H54 (cell line): ENCODE measurements at places on chromosomes 12 and 14.
A peak's percentile ranks its signal among the peaks of the same experiment; 100 is the strongest.

DNA sequence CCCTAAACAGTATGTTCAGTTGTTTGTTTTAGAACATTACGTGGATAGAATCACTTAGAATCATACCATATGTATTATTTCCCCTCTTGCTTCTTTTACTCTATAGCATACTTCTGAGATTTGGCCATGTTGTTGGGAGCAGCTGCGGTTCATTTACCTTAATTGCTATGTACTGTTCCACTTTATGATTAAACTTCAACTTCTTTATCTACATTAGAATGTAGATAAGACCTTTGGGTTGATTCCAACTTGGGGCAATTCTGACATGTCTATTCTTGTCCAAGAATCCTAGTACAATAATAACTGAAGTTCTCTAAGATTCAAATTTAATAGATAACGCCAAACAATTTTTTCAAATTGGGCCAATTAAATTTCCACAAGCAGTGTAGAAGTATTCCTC lies 80.7 kb downstream of the GRIN2B start:
- DNase-seq: no peak

- peak; percentile 89 for DNase-seq
These were observed 815 bp downstream of the C1RL start for GRCh38 chr12:7108003-7108795.

GRCh38 chr12:73421832-73422231 lies 1115.8 kb upstream of the ATXN7L3B start:
- DNase-seq: peak; percentile 1

GRCh38 chr14:20460458-20461224 lies 593 bp downstream of the PIP4P1 start:
- DNase-seq: no peak

DNA sequence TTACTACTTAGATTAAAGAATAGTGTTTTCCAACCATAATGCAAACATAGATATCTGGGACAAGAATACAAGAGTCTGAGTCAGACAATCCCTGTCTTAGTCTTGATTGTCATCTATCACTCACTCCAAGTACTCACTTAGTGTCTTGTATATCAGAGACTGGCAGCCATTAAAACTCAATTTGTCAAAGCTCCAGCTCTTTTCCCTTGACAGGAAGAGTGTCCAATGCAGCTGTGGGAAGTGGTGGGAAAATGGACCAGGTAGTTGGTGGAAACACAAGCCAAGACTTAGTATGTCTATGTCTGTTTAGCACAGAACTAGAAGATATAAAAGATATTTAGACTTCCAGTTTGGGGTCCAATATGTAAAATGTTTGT lies 271.6 kb upstream of the CLEC14A start:
- no peak for DNase-seq

GRCh38 chr12:11650286-11651281 lies 1.1 kb downstream of the ETV6 start:
- no peak for DNase-seq

DNA sequence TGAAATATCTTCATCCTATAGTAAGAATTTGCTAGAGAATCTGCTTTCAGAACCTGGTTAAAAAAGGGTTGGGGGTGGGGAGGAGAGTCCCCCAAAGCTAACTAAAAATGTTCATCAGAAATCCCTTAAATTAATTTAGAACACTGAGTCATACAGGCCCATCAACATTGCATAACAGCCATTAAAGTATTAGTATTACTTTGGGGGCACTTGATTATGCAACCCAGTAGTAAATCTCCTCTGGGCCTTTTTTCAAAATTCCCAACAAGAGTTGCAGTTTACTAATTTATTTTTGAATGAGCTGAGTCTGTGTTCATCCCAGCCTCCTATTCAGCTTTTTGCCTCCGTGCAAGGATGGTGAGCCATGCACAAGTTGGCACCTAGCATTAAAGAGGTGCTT lies 8.8 kb upstream of the SLC24A4 start:
- no peak for DNase-seq

DNA sequence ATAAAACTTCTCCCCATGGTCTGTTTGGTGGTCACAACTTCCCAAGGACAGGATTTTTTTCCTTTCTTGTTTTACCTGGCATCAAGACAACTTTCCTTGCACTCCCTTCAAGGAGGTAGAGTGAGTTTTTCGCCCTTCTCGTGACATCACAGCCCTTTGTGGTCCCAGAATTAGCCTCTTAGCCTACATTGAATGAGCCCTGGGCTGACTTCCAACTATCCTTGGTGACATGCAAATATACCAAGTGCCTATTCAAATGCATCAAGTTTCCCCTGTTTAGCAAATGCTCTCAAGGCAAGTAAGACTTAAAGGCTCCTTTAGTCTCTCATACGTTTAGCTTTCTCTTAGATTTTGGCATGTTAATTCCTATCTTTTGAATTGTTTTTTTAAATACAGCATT lies 36.6 kb downstream of the TC2N start:
- no peak for DNase-seq

GRCh38 chr12:113374823-113375428 lies 16.5 kb downstream of the PLBD2 start:
- no peak for DNase-seq

DNA sequence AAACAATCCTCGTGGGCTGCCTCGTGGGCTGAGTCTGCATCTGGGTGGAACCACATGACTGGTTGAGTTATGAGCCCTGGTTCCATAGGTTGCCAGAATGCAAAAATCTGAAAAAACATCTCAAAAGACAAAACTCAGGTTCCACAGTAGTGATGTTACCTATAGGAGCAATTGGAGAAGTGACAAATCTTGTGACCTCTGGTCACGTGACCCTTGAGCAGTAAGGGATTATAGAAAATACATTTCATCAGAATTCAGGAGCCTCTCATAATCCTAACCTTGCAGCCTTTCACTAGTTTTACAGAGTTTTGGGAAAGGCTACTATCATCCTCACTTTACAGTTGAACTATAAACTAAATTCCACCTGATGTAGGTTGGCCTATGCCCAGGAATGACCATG lies 12.5 kb upstream of the RNASE3 start:
- DNase-seq: no peak

GRCh38 chr12:66693901-66694513 lies 15.1 kb upstream of the GRIP1 start:
- no peak for DNase-seq

- no peak for DNase-seq
These were observed 99.6 kb downstream of the SLC38A6 start for GRCh38 chr14:61080591-61081010.

GRCh38 chr14:55316564-55316963 lies 45.3 kb downstream of the FBXO34 start:
- no peak for DNase-seq

- DNase-seq: peak; percentile 84
These were observed 759 bp upstream of the KLC1 start for GRCh38 chr14:103628221-103628683.

DNA sequence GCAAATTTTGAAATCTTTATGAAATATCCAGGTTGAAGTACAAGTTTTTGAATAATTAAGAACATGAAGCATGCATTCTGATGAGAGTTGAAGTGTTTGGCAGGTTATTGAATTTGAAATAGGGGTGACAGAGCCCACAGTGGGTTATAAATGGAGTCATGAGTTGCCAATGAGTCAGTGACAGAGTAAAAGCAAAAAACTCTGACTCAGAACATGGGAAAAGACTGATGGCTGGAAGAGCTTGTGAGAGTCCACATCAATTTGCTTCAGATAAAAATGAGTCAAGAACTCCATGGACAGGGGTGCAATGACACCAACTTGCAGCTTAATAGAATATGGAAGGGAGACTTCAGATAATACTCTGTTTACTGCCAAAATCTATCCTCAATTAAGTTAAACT lies 105.3 kb downstream of the SLC6A15 start:
- peak; percentile 14 for DNase-seq

- no peak for DNase-seq
These were observed 144.6 kb downstream of the ATP23 start for GRCh38 chr12:58086006-58086405.

- no peak for DNase-seq
These were observed 173.3 kb downstream of the CCDC59 start for GRCh38 chr12:82184844-82185243.

DNA sequence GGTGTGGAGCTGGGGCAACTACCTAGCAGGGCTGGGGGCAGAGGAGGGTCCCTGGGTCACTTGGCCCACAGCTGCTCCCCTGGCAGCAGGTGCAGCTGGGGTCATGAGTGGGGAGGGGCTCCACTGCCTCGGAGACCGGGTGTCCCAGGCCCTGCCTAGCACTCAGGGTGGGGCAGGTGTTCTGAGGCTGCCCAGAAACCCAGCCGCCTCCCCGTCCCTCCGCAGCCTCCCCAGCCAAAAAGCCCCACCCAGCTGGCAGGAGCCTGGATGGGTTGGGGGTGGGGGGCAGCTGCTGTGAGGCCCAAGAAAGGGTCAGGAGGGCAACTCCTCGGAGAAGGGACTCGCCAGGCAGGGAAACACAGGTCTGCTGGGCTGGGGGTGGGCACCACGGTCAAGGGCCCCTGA lies 11.2 kb downstream of the AHNAK2 start:
- no peak for DNase-seq

DNA sequence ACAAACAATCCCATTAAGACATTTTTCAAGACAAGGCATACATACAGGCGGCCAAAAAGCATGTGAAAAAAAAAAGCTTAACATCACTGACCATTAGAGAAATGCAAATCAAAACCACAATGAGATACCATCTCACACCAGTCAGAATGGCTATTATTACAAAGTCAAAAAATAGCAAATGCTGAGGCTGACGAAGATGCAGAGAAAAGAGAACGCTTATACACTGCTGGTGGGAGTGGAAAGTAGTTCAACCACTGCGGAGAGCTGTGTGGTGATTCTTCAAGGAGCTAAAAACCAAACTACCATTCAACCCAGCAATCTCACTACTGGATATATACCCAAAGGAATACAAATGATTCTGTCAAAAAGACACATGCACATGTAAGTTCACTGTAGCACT lies 216.7 kb downstream of the FOXG1 start:
- DNase-seq: no peak

DNA sequence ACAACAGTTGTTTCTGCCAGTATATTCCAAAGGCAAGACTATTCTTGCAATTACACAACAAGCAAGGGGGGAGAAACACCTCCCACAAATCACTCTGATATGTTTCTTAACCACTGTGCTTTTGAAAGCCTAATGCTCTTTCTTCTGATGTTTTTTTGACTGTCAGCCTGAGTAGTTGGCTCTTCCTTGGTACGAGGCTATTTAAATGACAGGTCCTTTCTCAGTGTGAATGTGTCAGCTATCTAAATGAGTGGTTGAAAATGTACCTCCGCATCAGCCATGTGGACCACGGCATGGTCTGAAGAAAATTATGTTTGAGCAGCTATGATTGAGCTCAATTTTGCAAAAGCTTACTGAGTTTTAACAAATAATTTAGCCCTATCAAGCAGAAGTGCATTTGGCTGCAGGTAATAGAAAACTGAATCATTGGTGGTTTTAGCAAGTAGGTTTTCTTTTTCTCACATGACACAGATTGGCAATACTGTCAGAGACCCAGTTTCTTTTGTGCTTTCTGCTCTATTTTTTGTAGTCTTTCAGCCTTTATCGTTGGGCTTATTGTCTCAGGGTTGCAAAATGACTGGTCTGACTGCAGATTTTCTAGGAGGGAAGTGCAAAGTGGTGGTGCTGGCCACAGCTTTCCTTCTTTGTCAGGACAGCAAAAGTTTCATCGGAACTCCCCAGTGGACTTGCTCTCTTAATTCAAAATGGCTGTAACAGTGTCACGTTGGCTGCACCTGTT lies 162.8 kb downstream of the RGS6 start:
- no peak for DNase-seq

- DNase-seq: peak; percentile 45
These were observed 43.5 kb downstream of the SYNE2 start for GRCh38 chr14:63896278-63896720.

DNA sequence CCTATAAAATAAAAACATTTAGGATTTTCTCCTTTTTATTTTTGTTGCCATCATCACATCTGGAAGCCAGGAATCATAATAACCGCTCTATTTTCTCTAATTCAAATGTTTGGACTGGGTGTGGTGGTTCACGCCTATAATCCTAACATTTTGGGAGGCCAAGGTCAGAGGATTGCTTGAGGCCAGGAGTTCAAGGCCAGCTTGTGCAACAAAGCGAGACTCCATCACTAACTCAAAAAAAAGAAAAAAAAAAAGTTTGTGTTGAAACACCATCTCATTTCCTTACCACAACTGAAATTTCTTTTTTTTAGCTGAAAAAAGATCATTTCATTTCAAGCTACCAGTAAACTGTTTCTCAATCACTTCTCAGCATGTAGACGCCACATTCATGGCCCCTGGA lies 8.8 kb upstream of the BAZ1A start:
- DNase-seq: no peak

- no peak for DNase-seq
These were observed 37.7 kb upstream of the DICER1 start for GRCh38 chr14:95195031-95195430.

GRCh38 chr12:62767496-62767895 lies 167.5 kb downstream of the PPM1H start:
- peak; percentile 39 for DNase-seq

GRCh38 chr12:106773286-106774004 lies 1.0 kb upstream of the RIC8B start:
- no peak for DNase-seq

- no peak for DNase-seq
These were observed 8.0 kb downstream of the IFT43 start for GRCh38 chr14:75993567-75994041.

GRCh38 chr12:92540782-92541423 lies 161.9 kb upstream of the PLEKHG7 start:
- no peak for DNase-seq

DNA sequence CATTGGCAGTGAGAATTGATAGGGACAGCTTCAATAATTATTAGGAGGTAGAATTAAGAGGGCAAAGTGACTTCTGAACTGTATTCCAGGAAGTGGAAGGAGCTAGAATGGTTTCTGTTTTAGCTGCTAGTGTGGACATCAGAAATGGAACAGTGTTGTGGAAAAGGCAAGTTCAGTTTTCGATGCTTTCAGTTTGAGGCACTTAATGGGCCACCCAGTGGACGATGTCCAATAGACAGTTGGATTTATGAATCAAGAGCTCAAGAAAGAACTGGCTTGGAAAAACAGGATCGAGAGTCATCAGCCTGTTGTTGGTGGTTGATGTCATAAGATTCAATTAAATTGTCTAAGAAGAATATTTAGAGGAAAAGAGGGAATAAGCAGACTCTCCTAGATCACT lies 136.3 kb downstream of the DYRK2 start:
- DNase-seq: no peak

DNA sequence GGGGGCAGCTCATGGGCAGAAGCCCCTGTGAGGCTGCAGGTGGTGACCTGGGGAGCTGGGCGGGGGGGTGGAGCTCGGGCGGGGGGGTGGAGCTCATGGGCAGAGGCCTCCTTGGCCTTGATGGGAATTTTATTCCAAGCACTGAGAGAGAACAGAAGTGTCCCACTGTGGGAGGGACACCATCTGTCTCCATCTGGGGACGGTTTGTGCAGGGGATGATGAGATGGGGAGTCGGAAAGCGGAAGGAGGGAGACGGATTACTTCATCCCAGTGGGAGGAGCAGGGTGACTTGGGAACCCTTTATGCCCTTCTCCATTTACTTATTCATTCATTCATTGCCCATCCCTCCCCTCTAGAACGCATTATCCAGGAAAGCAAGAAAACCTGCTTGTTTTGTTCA lies 304.7 kb downstream of the ADGRD1 start:
- DNase-seq: no peak
